ENCODE measurements at places on chromosomes 12 and 14.

- no peak for DNase-seq
- H3K4me3 ChIP-seq: no peak overlapping the region
- peaks cover 18% of the 10 kb centered on the region for H3K4me1 ChIP-seq
These were observed 130.3 kb downstream of the NDUFA12 start for GRCh38 chr12:94872971-94873733.

DNA sequence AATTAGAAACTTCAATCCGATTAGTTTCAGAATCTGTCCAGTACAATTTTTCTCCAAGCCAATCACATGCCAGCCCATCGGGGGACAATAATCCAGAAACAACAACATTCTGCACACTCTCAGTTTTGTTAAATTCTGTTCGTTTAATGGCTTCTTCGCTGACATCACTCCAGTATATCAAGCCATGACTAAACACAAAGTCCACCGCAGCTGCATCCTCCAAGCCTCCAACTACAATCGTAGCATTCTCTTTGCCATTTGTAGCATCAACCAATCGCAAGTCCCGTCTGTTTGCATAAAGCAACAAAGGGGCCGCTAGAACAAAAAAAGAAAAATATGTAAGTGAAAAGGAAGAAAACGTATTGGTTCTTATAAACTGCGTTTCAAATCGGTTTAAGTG is 22.5 kb downstream of the LRP6 start:
- no peak for DNase-seq
- peaks cover 3% of the 10 kb centered on the region for H3K4me1 ChIP-seq
- no peak overlapping the region for H3K27ac ChIP-seq

GRCh38 chr14:92500491-92500941 is 13.1 kb upstream of the RIN3 start:
- no peak overlapping the region for H3K4me3 ChIP-seq
- H3K36me3 ChIP-seq: no peaks in the 10 kb centered on the region
- H3K27ac ChIP-seq: no peak overlapping the region
- no peaks in the 10 kb centered on the region for H3K27me3 ChIP-seq

DNA sequence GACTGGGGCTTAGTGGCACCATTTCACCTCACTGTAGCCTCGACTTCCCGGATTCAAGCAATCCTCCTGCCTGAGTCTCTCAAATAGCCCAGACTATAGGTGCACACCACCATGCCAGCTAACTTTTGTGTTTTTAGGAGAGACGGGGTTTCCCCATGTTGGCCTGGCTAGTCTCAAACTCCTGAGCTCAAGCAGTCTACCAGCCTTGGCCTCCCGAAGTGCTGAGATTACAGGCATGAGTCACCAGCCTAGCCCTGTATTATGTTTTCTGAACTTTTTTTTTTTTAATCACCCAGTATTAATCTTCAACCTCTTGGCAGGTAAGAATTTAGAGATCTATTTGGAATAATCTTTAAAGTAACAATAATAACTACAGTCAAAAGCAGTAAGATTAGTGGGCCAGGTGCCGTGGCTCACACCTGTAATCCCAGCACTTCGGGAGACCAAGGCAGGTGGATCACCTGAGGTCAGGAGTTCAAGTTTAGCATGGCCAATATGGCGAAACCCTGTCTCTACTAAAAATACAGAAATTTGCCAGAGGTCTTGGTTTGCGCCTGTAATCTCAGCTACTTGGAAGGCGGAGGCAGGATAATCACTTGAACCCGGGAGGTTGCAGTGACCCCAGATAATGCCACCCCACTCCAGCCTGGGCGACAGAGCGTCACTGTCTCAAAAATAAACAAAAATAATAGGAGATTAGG is 8.6 kb downstream of the NANOG start:
- DNase-seq: no peak
- no peaks in the 10 kb centered on the region for H3K36me3 ChIP-seq
- H3K4me3 ChIP-seq: no peak overlapping the region
- H3K27me3 ChIP-seq: peaks cover 2% of the 10 kb centered on the region

DNA sequence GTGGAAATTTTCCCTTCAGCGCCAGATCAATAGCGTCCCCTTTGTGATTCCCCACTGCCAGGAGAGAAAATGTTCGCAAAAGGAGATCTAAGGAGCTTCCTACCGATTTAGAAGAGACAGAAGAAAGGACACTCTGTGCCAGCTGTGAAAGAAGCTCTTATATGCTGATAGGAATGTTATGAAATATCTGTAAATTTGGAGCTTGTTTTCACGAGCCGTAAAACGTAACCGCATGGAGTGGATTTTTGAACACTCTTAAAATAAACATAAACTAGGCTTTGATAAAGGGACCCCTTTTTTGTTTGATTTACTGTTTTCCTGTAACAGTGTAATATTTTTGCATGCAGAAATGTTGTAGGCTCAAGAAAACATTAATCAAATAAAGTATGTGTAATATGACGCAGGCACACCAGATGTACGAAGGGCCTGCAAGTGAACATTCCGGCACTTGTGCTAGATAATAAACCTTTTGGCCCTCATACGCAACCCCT is 346.8 kb downstream of the ETNK1 start:
- H3K27me3 ChIP-seq: no peaks in the 10 kb centered on the region
- DNase-seq: no peak
- no peak overlapping the region for H3K27ac ChIP-seq
- no peaks in the 10 kb centered on the region for H3K36me3 ChIP-seq
- H3K4me3 ChIP-seq: no peak overlapping the region

GRCh38 chr12:115008929-115009328 is 325.0 kb upstream of the TBX3 start:
- H3K27me3 ChIP-seq: no peaks in the 10 kb centered on the region
- no peak overlapping the region for H3K4me3 ChIP-seq
- no peak overlapping the region for H3K27ac ChIP-seq
- no peaks in the 10 kb centered on the region for H3K36me3 ChIP-seq
- no peak for DNase-seq
- no peaks in the 10 kb centered on the region for H3K4me1 ChIP-seq

DNA sequence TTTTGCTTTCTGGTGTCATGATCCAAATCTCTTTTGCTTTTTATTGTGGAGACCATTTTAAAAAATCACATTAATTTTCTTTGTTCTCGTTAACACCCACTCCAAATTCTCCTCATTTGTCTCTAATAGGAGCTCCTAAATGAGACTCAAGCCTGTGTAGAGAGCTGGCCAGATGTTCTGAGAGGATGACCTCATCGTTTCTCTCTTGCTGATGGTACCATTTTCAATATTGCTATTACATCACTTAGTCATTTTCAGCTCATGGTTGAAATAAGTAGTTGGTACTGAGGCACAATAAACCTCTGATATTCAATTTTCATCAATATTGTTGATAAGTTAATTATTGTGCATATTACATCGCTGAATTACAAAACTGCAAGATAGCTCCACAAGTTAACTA is 31.5 kb downstream of the SPTB start:
- DNase-seq: no peak
- H3K4me1 ChIP-seq: peaks cover 8% of the 10 kb centered on the region
- H3K4me3 ChIP-seq: no peak overlapping the region
- H3K27ac ChIP-seq: no peak overlapping the region
- H3K27me3 ChIP-seq: peaks cover 26% of the 10 kb centered on the region
- no peaks in the 10 kb centered on the region for H3K36me3 ChIP-seq

DNA sequence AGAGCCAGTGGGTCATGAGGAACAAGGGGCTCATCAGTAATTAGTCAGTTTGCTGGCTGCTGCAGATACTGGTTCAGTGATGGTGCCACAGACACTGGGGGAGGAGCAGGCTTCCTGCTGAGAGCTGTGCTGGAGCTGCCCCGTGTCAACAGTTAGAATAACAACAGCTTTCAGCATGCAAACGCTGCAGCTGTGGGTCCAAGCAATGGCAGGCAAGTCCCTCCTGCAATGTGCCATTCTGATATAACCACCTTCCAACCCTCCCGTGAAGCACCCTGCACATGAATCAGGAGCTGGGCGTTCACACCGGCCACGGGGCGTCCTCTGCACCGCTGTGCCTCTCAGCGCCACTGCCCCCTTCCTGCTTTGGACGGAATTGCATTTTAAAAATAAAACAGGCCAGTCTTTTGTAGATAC is 258.4 kb upstream of the SFSWAP start:
- H3K36me3 ChIP-seq: no peaks in the 10 kb centered on the region
- H3K4me1 ChIP-seq: no peaks in the 10 kb centered on the region
- no peaks in the 10 kb centered on the region for H3K27me3 ChIP-seq
- no peak overlapping the region for H3K27ac ChIP-seq
- DNase-seq: peak; percentile 51

DNA sequence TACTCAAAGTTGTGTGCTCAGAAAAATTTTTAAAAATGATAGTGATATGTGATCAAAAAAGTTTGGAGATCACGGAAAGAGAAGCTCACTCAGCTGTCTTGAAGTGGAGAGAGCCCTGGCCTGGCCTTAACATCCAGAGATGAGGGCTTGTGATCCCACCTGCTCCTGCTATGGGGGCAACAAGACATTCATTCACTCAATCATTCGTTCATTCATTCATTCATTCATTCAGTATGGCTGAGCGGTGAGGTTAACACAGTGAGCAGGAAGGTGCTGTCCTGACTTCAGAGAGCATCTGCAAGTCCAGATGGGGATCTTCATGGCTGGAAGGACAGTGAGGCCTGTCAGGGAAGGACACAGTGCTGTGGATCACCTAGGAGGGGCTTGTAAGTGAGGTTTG is 112.3 kb downstream of the SLC25A47 start:
- H3K4me1 ChIP-seq: peaks cover 23% of the 10 kb centered on the region
- H3K36me3 ChIP-seq: no peaks in the 10 kb centered on the region
- H3K27me3 ChIP-seq: no peaks in the 10 kb centered on the region
- DNase-seq: no peak
- H3K4me3 ChIP-seq: no peak overlapping the region

DNA sequence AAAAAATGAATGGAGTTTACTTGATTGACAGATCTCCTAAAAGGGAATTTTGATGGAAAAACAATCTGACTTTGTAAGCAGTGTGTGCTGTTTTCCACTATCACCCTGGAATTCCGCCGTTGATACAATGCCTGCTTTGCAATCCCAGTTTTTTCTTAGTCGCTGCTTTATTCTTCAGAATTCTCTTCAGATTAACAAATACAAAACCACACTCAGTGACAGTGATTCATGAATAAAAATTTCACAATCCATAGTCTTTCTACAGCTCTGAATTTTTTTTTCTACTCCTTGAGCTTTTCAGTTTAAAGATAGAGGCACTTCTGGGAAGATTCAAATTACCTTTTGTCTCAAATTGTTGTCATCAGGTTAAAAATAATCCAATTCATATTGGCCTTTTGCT is 44.6 kb upstream of the KITLG start:
- H3K36me3 ChIP-seq: no peaks in the 10 kb centered on the region
- no peaks in the 10 kb centered on the region for H3K27me3 ChIP-seq
- no peak overlapping the region for H3K27ac ChIP-seq
- no peak for DNase-seq

DNA sequence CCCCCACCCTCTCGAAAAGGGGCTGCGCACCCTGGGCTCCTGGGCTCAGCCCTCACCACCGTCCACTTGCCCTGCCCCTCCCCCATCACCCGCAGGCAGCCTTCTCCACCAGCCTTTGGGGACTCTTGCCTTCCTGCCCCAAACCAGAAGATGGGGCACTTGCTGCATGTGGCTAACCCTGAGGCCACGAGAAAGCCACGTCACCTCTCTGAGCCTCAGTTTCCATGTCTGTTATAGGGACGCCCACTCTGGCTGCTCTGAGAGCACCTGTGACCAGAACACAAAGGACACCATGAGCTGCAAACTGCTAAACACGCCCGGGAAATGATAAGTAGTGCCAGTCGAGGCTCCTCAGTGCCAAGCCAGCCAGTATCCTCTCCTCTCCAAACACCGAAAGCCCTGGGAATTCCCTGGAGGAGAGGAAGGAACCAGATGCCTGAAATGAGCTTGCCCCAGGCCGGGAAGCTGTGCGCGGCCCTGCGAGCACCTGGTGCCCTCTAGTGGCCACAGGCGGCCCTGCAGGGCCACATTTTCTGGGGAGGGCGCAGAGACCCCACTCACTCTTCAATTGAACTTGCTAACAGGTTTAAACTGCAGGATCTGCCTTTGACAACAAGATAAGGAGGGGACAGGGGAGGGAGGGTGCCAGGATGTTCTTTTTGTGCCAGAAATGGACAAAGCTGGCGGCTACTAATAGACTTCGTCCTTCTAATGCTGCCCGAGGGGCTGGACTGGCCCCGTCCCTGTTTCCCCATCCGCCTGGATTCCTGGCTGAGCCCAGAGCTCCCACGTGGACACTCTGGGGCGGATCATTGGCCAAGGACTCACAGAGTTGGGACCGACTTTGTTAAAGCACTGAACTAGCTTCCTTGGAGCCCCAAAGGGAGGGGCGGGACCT is 10.2 kb upstream of the SERPINA9 start:
- no peak overlapping the region for H3K27ac ChIP-seq
- peak; percentile 38 for DNase-seq
- peaks cover 14% of the 10 kb centered on the region for H3K27me3 ChIP-seq
- H3K36me3 ChIP-seq: no peaks in the 10 kb centered on the region

GRCh38 chr12:52850681-52851080 is 1.9 kb upstream of the KRT78 start:
- no peaks in the 10 kb centered on the region for H3K36me3 ChIP-seq
- H3K27ac ChIP-seq: no peak overlapping the region
- no peaks in the 10 kb centered on the region for H3K4me1 ChIP-seq
- DNase-seq: no peak
- no peak overlapping the region for H3K4me3 ChIP-seq

DNA sequence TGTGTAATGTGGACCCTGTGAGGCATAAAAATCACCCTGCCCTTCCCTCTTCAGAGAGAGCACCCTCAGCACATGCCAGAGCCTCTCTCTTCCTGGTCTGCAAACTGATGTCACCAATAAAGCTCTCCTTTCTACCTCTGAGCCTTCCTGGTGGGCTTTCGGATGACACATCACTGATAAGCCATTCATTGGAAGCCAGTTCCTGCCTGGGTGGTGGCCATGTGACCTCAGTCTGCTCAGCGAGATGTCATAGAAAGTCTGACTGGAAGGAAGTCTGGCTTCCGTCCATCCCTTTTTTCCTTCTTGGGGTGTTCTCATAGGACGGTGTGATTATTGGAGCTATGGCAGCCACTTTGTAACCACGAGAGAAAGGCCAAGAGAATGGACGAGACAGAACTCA is 95.7 kb downstream of the PIWIL1 start:
- H3K27me3 ChIP-seq: no peaks in the 10 kb centered on the region
- H3K36me3 ChIP-seq: no peaks in the 10 kb centered on the region
- no peak overlapping the region for H3K27ac ChIP-seq
- H3K4me1 ChIP-seq: no peaks in the 10 kb centered on the region
- H3K4me3 ChIP-seq: no peak overlapping the region
- no peak for DNase-seq

Measured in activated CD8-positive, alpha-beta T cell treated with anti-CD3 and anti-CD28 coated beads for 36 hours (primary cell).